ENCODE measurements at places on chromosomes 2 and 18.

DNA sequence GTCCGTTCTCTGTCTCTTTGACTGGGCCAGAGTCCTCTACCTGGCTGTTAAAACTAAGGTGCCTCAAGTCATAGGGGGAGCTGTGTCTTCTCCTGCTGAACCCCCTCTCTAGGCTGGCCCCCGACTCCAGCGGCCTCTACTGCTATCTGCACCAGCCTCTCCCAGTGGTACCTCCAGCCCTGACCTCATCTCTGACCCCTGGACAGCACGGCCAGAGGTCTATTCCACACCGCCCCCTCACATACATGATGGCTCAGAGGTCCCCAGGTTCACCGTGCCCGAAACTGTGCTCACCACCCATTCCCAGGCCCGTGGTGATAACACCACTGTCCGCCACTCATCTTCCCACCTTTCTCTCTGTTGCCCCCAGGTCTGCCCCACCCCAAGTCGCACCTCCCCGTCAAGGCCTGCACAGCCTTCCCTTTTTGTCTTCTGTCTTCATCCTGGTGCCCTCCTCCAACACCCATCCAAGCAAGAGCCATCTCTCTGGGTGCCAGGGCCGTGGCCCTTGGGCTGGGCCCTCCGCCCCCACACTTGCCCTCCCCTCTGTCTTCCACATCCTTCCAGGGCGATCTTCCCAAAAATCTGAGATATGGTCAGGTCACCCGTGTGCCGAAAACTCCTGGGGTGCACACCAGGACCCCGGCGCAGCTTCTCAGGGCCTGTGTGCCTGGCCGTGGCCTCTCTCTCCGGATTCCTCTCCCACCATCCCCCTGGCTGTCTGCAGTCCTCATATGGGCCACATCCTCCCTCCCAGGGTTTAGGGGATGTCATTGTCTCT is 134.4 kb upstream of the ID2 start:
- no peak for DNase-seq

DNA sequence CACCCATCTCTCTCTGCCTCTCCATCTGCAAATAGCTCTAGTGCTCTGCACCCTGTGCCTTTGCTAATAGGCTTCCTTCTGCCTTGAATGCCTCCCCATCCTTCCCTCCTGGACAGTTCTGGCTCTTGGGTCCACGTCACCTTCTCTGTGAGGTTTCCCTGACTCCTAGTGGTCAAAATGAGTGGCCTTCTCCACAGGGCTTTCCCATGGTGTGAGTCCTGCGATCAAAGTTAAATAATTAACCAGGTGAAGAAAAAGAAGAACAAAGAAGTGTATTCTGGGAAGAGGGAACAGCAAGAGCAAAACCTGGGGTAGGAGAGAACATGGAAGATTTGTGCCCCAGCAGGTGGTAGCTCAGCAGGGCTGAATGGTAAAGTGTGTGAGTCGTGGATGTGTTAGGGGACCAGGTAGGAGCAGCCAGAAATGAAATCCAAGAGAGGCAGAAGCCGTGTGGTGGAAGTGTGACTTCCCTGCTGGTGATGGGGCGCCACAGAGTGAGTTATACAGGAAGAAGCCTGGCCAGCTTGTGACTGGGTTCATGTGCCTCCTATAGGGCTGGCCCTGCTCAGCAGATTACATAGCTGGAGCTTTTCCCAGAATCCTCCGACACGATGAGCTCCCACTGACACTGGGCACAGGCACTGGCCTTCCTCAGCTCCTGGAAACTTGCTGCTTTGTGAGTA is 93.8 kb upstream of the LDAH start:
- no peak for DNase-seq

GRCh38 chr2:72423756-72424155 is 276.1 kb upstream of the CYP26B1 start:
- DNase-seq = no peak

GRCh38 chr18:40532046-40532445 is 1423.0 kb upstream of the PIK3C3 start:
- no peak for DNase-seq

GRCh38 chr2:238692562-238692961 is 155.3 kb upstream of the TWIST2 start:
- DNase-seq = no peak

GRCh38 chr2:233404222-233404621 is 49.9 kb downstream of the DGKD start:
- no peak for DNase-seq

GRCh38 chr2:112805542-112805941 is 21.2 kb upstream of the IL1A start:
- no peak for DNase-seq

DNA sequence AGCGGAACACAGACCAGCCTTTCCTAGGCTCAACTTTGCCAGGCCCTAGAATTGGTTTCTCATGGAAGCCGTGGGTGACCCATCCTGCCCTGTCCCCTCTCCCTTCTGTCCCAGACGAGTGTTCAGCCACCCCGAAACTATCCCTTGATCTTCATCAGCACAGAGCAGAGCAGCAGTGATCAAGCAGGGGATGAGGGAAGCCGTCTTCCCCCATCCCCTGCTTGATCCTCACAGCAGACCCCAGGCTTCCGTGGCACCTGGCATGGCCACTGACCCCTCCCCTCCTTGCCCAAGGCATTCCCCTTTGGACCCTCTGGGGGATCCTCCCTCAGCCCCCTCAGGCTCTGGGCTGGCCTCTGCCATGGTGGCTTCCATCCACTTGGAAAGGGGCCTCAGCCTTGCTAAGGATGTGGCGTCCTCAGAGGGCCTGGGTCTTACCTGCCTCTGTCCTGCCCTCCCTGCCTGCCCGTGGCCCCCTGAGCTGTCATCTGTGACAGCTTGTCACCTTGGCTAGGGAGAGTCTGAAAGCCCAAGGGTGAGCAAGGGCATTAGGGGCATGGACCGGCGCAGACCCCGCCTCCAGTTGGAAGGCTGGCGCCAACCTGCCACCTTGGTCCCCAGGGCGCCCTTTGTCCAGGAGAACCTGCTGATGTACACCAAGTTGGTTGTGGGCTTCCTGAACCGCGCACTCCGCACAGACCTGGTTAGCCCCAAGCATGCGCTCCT is 10.4 kb upstream of the CCDC74A start:
- no peak for DNase-seq

GRCh38 chr2:100422320-100423055 is 5.0 kb upstream of the CHST10 start:
- no peak for DNase-seq

GRCh38 chr2:197078535-197078934 is 152.0 kb upstream of the PGAP1 start:
- no peak for DNase-seq

DNA sequence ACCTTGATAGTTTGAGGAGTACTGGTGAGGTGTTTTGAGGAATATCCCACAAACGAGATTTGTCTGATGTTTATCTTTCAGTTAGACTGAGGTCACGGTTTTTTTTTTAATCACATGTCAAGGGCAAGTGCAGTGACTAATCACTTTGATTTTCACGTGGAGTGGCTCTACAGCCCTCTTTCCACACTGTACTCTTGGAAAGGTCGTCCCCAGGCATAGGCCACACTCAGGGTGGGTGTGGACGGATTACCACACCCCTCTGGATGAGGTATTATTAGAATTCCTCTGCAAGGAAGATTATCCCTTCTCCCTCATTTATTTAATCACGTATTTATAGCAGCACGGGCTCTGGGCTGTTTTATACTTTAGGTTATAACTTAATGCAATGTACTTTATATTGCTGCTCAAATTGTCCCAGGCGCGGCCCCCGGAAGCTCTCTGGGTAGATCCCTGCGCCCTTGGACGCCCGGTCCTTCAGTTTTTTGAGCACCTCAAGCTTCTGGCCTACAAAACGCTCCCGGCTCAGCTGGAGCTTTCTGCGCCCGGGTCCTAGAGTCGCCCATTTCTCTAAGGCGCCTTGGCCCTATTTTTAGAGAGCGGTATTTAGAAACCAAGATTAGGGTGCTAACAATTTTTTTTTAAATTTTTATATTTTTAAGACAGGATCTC is 515 bp upstream of the PLEKHB2 start:
- peak; percentile 63 for DNase-seq

- no peak for DNase-seq
These were observed 63.5 kb upstream of the FN1 start for GRCh38 chr2:215499331-215499730.

DNA sequence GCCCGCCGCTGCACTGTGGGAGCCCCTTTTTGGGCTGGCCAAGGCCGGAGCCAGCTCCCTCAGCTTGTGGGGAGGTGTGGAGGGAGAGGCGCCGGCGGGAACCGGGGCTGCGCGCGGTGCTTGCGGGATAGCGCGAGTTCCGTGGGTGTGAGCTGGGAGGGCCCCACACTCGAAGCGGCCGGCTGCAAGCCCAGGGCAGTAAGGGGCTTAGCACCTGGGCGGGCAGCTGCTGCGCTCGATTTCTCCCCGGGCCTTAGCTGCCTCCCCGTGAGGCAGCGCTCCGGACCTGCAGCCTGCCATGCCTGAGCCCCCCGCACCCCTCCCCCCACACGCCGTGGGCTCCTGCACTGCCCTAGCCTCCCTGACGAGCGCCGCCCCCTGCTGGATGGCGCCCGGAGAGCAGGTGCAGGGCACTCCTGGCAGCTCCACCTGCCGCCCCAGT is 124.4 kb downstream of the CCDC178 start:
- DNase-seq = no peak

- DNase-seq = peak; percentile 40
These were observed at the start of gene SETBP1 for GRCh38 chr18:44680273-44681075. TSS of gene SETBP1 (plus strand) at chr18:44680888. CDS start at chr18:44701347, 20,459 bp downstream.

- no peak for DNase-seq
These were observed 604 bp upstream of the STK11IP start for GRCh38 chr2:219596954-219597551.
